Foreskin keratinocyte (primary cell): ENCODE measurements at places on chromosomes 12 and 14.

- peak; percentile 30 for DNase-seq
Measured at GRCh38 chr12:110585231-110585799, 2.2 kb upstream of the PPTC7 start.

DNA sequence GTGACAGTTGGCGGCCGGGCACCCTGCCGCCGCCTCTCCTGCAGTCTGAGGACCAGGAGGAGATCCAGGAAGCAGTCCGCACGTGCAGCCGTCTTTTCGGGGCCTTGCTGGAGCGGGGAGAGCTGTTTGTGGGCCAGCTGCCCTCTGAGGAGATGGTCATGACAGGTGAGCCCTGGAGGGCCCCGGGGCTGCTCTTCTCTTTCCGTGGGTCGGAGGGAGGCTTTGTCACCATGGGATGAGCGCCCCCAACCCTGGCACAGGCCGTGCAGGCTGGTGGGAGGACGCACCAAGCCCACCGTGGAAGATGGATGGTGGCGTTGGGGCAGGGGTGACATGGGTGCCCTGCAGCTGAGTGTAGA is 532 bp downstream of the NOC4L start:
- no peak for DNase-seq

- peak; percentile 73 for DNase-seq
Measured at GRCh38 chr14:69317102-69317755, 57.3 kb downstream of the GALNT16 start.

- DNase-seq, result no peak
Measured at GRCh38 chr12:27319409-27319808, 13.2 kb upstream of the BMAL2 start.

DNA sequence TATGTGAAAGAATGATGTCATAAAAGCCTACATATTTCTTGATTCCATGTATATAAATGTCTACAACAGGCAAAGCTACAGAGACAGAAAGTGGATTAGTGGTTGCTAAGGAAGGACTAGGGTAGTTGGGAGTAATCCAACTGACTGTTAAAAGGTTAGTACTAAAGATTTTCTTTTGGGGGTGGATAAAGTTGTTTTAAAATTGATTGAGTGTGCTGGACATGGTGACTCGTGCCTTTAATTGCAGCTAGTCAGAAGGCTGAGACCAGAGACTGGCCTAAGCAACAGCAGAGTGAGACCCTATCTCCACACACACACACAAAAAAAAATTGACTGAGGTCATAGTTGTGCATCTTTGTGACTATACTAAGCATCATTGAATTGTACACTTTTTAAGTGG is 234.3 kb downstream of the C12orf50 start:
- no peak for DNase-seq

DNA sequence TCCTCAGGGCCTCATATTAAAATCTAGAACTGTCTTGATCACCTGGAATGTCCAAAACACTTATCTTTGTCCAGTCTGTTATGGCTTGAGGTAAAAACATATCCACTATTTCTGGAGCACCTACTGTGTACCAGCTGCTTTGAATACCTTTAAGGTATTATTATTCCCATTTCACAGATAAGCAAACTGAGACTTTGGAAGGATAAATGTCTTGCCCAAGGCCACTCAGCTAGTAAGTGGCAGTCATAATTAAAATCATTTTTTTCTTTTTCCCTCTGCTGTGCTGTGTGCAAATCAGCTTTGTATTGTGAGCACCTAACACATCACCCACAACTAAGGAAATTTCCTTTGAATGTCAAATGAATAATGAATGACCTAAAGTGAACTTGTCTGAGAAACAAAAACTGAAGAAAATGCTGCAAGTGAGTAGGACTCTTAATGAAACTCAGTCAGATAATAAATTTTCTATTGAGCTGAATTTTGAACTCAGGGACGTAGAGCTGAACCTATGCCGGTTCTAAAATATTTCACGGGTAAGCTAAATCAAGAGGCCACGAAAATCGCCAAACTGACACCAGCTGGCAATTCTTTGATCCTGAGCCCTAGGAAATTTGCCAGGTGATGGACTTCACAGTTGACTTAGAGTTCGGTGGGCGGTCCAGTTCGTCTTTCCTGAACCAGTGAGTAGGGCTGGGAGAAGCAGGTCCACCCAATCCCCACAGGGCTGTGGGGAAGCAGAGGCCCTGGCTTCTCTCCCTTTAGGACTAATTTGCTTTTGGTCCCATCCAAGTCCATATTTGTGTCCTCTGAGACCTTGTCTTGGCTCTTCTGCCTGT is 159.7 kb upstream of the PWP1 start:
- DNase-seq, result no peak

GRCh38 chr14:72186523-72186922 is 254.3 kb downstream of the RGS6 start:
- no peak for DNase-seq

- DNase-seq, result no peak
Measured at GRCh38 chr14:21100931-21101330, at the start of gene TMEM253. Gene TMEM253, plus strand, starts transcription at chr14:21101066. Its CDS starts 278 bp downstream, at chr14:21101344.

GRCh38 chr14:54182419-54183045 is 214.3 kb upstream of the CDKN3 start:
- peak; percentile 76 for DNase-seq

DNA sequence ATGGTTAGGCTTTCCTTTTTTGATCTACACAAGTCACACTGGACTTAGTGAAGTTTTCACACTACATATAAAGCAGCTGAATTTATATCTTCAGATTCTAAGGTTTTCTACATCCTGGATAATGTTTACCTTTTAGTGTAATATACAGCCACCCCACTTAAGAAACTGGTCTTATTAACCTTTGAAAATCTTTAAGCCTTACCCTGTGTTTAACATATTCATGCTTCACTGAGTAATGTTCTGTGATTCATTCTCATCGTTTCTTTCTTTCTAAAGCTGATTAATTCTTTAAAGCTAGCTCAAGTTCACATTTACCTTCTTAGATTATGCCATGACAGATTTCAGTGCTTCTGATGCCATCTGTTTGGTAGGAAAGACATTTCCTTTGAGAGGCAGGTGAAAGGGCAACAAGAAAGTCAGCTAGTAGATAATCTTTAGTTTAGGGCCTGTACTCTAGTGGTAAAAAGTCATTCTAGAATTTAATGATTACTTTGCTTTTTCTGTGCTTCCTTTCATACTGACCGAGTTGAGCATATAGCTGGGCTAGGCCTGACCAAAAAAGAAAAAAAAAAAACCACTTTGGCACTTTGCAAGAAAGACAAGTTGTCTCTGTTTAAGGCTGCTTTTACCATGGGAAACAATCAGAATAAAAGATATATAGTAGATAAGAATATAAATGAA is 690.9 kb upstream of the FBXO33 start:
- peak; percentile 2 for DNase-seq

DNA sequence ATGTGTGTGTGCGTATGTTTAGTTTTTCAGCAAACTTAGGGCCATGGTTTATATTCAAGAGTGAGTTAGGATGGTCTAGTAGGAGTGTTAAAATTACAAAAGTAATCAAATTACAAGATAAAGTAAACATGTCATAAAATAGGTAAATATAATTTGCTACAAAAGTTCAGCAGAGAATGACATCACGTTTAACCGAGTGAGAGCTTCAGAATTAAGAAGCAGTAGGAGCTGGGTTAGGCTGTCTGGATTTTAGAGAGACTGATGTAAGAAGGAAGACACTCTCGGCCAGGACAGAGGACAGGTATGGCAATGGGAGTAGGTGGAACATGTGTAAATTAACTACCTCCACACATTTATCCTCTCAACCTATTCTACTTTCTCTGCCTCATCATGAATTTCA is 11.6 kb upstream of the MGST1 start:
- no peak for DNase-seq

DNA sequence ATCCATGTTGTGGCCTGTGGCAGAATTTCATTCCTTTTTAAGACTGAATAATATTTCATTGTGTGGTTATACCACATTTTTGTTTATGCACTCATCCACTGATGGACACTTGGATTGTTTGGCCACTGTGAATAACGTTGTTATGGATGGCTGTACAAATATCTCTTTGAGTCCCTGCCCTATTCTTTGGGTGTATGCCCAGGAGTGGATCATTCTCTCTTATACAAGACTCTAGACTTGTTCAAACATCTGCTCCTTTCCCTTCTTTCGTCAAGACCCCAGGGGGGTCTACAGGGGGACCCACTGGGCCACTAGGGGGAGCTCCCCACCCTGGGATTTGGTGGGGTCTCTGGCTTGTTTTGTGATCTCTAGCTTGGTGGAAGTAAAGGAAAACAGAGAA is 77.4 kb downstream of the FBXL14 start:
- DNase-seq, result peak; percentile 96

DNA sequence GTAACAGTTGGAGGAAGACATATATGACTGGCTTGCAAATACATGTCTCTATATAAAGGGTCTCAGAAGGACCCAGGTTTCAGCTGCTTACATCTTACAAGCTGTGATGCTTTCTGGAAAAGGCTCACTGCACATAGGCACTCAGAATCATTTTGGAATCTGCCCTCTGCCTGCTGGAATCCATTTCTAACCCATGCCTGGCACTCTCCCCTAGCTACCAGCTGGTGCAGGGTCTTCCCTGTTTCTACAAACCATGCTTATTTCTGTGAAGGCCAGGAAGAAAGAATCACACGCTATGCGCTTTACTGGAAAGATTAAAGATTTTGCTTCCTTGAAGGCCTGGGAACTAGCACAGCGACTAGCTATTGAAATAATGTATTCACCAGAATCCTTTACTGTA is 151.3 kb downstream of the DICER1 start:
- no peak for DNase-seq

GRCh38 chr12:50517421-50518048 is 12.8 kb downstream of the DIP2B start:
- DNase-seq, result no peak

GRCh38 chr14:102548616-102549240 is 39.2 kb upstream of the ANKRD9 start:
- no peak for DNase-seq

GRCh38 chr12:96215919-96216273 is 21.7 kb downstream of the ELK3 start:
- DNase-seq, result no peak

DNA sequence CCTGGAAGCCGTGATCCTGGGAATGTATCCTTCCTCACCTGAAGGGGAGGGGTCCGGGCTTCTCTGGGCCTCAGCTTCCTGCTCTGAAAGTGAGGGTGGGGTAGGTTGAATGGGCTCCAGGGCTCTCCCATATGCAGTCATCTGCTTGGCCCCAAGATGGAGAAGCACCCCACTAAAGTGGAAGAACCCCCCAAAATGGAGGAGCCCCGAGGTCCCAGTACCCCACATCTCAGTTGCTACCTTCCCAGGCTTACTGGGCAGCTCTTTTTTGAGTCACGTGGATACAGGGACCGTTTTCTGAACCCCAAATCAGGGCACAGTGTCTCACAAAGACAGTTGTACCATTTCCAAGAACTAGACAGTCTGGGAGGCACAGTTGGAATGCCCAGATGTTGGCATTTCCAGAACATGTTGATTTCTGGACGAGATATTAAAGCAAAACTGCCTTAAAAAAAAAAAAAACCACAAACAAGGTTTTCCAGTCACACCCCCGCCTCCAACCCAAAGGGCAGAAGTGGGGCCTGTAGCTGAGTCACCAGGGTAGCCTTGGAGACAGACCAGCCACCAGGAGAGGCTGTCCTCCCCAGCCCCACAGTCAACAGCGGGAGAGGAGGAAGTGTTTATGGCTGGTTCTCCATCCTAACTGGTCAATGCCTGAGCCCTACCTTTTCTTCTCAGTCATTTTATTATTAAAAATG is 12.1 kb downstream of the VASH1 start:
- DNase-seq, result peak; percentile 31

DNA sequence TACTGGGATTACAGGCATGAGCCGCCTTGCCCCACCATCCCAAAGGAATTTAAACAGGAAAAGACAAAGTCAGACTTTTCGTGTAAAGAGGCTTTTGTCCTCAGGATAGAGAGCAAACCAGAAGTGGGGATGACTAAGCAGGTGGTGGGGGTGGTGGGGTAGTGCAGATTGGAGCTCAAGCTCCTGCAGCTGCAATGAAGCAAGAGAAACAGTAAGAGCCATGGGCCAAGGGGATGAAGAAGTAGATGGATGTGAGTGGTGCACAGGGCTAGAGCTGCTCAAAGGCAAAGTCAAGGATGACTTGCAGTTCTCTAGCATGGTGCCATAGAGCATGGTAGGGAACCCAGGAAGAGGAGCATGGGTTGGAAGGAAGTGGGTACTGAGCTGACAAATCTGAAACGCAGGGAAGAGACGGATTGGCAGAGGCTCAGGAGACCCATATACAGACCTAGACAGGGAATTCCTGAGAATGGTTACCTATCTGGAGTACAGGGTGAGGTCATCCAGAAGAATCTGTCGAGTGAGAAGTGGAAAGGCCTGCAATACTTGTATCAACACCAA is 11.4 kb upstream of the RNF34 start:
- peak; percentile 93 for DNase-seq

DNA sequence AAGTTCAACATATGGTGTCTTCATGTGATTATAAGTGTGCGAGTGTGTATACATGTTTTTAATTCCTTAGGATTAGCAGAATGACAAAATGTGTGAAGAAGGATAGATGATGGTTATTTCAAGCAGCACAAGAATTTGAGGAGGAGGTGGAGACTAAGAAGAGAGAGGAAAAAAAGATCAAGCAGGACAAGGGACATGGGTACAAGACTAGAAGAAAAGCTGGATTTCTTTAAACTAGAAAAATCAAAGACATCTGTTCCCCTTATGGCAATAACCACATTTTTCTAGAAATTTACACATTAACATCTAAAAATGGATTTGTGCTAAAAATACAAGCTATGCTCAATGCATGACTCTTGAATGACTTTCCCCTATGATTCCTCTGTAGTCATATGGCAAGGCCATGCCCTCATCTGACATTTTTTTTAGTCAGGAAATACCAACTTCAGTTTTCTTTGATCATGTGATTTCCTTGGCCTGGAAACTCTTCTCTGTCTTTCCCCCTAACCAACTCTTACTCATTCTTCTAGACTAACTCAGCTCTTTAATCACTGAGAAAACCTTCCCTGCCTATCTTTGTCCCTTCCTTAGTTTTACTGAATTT is 435.8 kb downstream of the NRXN3 start:
- peak; percentile 21 for DNase-seq

- no peak for DNase-seq
Measured at GRCh38 chr12:66240096-66240820, 51.2 kb downstream of the IRAK3 start.

DNA sequence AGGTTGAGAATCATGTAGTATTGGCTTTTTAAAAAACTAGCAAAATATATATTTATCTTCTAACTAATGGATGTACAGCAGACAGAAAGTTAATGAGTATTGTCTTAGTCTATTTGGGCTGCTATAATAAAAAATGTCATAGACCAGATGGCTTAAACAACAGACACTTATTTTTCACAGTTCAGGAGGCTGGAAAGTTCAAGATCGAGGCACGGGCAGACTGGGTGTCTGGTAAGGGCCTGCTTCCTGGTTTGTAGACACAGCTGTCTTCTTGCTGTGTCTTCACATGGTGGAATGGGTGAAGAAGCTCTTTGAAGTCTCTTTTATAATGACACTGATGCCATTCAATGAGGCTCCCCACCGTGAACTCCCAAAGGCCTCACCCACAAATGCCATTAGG is 70.1 kb upstream of the KRR1 start:
- no peak for DNase-seq
